ENCODE measurements at places on chromosomes 11 and 22.
A peak's percentile ranks its signal among the peaks of the same experiment; 100 is the strongest.

DNA sequence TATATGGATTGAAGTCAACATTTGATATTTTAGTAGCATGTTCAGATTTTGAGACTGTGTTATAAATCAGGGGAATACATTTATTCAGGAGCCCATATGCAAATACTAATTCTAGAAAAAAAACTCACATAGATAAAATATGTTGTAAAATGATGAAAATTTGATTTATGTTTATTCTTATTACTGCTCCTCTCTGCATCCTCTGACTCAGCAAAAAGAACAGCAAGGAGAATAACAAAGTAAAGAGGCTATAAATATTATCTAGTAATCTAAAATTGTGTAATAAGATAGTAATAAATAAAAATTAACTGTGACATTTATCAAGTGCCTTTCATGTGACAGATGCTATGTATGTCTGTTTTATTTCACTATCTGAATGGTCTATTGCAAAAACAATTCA lies 507.2 kb upstream of the ANO3 start:
- ATAC-seq, result no peak

GRCh38 chr11:93329936-93330445 lies 551 bp upstream of the DEUP1 start:
- ATAC-seq, result no peak

DNA sequence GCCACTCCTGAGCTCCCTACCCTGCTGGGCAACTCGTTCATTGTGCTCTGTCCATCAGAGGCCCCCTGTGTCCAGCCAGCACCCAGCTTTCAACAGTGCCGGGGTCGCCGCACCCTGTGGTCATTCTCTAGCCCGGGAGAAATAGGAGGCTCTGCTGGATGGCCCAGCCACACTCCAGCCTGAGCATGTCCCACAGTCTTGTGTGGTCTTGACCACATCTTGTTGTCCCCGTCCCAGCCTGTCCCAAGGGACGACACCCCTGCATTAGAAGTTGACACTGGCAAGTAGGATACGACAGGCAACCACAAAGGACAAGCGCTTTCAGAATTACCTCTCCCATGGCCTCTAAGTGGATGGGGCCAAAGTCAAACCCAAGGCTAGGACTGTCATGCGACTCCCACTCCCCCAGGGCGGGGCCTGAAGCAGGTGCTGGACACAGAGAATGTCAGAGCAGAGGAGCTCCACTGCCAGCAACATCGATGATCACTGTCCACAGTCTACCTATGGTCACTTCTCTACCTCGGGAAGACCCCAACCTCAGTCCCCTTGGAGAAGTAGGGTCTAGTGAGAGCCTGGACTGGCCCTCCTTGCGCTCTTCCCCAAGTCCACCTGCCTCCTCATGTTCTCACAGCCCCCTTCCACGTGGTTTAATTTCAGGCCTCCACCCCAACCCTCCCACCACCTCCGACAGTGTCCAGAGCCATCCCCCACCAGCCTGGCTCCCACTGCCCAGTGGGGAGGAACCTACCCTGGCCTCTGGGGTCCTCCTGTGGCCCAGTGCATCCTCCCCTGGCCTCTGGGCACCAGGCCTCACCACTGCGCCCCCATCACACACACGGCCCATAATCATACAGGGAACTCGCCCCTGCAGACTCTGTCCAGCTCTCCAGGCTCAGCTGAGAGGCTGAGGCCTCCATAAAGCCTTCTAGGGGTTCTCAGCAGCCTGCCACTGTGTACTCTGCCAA lies 4.4 kb upstream of the DGCR2 start:
- ATAC-seq, result no peak

DNA sequence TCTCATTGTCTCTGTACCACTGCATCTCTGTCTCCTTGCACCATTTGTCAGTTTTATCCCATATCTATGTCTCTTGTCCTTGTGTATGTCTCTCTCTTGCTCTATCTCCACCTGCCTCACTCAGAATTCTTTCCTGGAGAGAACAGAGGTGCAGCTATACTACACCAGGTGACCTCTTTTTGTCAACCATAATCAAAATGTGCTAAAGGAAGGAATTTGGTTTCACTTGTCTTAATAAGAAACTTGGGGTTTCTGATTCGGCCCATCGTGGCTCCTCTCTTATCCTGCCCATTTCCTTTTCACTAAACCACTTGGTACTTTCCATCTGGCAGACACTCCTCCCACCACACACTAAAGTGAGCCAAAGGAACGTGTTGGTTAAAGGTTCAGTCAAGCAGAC lies 2.0 kb upstream of the C11orf42 start:
- ATAC-seq, result no peak

DNA sequence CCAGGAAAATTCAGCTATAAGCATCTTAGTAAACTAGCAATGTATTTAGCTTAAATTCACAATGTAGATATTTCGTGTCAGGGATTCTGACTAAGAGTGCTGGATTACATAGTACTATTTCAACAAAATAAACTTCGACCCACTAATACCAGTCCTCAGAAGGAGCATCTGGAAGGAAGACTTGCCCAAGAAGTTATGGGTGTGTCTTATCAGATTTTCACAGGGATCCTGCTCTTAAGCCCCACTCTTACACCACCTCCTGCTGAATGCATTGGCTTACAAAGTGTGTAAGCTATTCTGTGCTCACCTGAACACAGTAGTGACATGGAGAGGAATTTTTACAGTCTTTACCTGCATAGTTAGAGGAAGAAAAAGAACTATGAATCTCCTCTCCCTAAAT lies 35.4 kb upstream of the ANO5 start:
- ATAC-seq, result no peak

- no peak for ATAC-seq
Measured at GRCh38 chr11:44072757-44073658, 6.9 kb downstream of the ACCS start.

GRCh38 chr11:67999201-67999629 lies 4.7 kb downstream of the UNC93B1 start:
- ATAC-seq, result no peak

- ATAC-seq, result no peak
Measured at GRCh38 chr11:35571696-35572095, 46.3 kb upstream of the PAMR1 start.

DNA sequence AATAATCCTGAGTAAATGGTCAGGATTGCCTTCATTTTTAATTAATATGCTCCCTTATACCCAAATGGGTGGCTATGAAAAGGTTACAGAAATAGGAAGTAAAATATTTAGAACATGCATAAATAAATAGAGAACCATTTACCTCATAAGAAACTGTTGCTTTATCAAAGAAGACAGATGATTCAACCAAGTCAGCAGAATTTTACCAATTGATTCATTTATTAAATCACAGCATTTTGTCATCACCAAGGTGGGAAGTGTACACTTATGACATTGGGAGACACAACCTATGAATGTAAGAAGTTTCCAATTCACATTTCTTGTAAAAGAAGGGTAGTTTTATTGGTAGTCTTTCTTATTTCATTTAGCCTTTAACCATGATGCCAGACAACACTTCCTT lies 870.3 kb upstream of the CHORDC1 start:
- ATAC-seq, result no peak

- ATAC-seq, result no peak
Measured at GRCh38 chr11:33515347-33515746, 185.3 kb downstream of the C11orf91 start.

- no peak for ATAC-seq
Measured at GRCh38 chr11:133403900-133404299, 128.4 kb downstream of the OPCML start.

GRCh38 chr11:94183886-94184264 lies 55.2 kb downstream of the PANX1 start:
- peak; percentile 72 for ATAC-seq

GRCh38 chr22:22616636-22617035 lies 27.8 kb upstream of the GGTLC2 start:
- ATAC-seq, result no peak

- ATAC-seq, result no peak
Measured at GRCh38 chr11:62054484-62055121, 69.2 kb upstream of the INCENP start.

DNA sequence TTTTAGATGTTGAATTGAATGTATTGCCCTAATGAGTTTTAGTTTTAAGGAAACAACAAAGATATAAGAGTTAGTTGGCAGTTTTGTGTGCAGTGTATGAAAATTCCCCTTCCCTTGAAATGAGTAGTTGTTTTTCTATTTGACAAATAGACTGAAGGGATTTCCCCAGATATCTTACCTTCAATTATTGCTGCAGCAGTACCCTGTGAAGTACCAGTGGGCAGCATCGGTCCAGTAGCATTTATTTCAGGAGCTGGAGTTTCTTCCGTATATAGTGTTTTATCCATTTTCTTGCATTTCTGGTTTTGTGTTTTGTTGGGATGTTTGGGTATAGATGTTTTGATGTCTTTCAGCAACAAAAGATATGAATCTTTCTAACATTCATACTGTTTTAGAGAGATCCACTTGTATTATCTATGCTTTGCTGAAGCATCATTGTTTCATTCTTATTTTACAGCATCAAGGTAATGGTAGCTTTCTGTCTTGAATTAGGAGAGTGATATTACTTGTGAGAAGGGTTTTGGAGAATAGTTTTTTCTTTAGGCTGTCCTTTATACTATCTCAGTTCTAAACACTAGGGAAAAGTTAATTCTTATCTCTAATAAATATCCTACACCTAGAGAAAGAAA lies 7.4 kb downstream of the KMT2A start:
- ATAC-seq, result no peak

- no peak for ATAC-seq
Measured at GRCh38 chr11:95346265-95346664, 115.3 kb upstream of the SESN3 start.

- no peak for ATAC-seq
Measured at GRCh38 chr11:20887137-20887536, 217.8 kb downstream of the NELL1 start.
